ENCODE measurements at places on chromosomes 2 and 18.

DNA sequence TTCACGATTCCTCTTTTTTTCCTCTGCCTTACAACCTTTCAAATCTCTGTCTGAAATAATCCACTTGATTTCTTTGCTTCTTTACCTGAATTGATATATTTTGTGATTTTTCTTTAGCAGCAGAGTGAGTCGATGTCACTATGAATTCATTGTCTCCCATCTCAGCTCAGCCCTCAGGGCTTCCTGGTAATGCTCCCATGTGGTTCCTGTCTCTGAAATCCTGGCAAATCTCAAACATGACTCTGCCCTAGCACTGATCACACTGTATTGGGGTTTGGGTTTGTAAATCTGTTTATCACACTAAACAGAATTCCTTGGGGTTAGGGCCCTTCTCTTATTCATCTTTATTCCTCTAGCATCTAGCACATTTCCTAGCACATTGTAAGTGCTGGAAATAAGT, 43.0 kb upstream of the MSTN start:
- no peak for DNase-seq

DNA sequence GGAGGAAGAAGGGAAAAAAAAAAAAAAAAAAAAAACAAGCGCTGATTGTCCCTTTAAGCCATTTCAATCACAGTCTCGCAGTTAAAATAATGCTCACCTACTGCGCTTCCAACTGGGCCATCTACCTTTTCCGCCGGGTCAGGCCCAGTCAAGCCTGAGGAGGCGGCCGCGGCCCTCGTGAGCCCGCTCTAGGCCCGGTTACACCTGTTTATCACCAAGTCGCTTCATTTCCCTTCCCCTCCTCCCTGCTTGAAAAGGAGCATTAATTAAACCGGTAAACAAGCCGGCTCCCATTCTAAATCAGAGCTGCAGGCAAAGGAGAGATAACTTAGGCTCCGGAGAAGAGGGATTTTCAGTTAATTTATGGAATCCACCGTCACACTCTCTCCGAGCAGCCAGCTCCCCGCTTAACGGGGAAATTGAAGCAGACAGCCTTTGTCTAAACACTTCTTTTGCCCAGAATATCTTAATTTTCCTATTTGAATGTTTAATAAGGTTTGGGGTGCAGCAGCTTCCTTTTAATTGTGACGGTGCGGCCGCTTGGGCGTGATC, 140.1 kb upstream of the SIX3 start:
- no peak for DNase-seq

DNA sequence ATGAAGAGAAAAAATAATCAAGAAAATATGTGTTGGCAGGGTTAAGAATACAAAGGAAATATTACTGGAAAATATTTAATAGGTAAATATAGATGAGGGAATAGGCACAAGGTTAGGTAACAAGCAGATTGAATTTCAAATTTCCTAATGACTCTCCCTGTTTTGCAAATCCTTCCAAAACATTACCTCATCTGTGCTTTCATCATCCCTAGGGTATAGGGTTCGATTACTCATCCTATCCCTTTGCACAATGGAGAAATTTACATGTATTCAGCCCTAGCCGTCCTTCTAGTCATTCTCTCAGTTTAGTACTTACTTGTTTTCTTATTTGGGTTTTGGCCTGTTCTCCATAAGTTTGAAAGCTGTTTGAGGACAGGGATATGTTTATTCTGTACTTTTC, 864.6 kb upstream of the FSHR start:
- DNase-seq, result no peak

DNA sequence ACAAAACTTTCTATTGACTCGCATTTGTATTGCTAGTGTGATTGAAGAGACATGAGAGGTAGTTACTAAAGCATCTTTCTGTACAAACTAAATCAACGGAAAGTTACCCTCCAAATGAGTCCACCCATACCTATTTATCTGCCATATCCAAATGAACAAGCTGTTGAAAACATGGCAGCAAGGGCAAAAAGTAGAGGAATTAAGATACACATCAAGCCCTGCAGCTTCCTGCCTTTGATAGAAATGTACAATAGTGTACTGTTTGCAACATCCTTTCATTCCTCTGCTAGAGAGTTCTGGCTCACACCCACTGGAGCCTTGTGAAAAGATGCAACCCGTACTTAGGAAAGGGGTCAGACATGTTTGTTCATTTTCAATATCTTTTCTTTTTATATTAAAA, 122.5 kb downstream of the ERBB4 start:
- no peak for DNase-seq

DNA sequence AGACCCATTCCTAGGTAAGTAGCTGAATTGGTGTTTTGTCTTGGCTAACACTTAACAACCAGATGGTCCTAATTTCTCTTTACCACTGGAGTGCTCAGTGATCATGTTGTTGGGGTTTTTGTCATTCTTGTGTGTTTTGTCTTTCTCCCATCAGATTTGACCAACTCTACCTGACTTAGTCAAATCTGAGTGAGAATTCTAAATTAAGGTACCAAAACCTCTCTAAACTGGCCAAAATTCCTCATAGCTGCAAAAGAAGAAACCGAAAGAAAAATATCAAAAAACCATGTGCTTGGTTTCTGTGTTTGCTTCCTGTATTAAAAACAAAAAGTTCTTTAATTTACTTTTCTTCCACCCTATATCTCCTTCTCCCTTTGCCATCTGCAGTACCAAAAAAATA, 350.7 kb upstream of the SPHKAP start:
- no peak for DNase-seq

GRCh38 chr18:35345460-35345921, 1.3 kb upstream of the ZNF24 start:
- DNase-seq, result no peak

- no peak for DNase-seq
Measured at GRCh38 chr2:239938651-239939486, 86.3 kb downstream of the NDUFA10 start.

DNA sequence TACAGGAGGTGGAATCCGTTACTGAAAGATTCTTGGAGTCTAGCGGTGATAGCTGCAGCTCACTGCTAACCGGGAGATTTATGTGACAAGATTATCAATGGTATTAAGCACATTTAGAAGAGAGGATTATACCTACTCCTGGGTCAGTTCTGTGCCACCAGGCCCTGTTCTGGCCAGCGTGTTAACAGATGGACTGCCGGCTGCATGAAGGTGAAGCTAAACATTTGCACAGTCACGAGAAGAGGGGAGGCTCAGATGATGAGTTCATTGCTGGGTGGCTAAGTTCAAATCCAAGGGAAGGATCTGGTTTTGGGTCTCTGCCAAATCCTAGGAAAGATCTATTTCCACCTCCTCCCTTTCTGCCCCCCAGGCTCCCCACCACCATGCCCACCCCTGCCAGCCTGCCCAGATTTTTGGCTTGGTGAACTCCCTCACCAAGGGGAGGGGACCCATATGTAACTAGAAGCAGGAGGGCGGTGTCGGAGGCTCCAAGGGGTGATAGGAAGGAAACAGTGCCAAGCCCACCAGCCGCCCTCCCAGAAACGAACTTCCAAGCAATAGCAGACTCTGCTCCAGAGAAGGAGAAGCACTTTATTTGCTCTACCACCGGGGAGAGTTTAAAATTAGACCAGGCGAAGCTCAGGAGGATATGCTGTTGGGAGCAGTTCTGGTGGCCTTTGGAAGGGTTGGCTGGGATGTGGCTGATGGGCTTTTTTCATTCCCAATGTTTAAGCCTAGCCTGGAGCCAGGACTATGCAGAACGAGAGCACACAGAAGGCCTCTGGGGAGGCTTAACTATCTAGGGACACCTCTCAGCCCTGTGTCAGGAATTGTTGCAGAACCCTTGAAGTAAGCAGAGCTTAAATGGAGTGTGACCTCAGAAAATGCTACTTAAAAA, 200.5 kb downstream of the KLHL29 start:
- DNase-seq, result no peak

GRCh38 chr2:181234487-181234891, 222.7 kb upstream of the ITGA4 start:
- no peak for DNase-seq

- no peak for DNase-seq
Measured at GRCh38 chr2:82795446-82795845, 1663.6 kb downstream of the SUCLG1 start.

DNA sequence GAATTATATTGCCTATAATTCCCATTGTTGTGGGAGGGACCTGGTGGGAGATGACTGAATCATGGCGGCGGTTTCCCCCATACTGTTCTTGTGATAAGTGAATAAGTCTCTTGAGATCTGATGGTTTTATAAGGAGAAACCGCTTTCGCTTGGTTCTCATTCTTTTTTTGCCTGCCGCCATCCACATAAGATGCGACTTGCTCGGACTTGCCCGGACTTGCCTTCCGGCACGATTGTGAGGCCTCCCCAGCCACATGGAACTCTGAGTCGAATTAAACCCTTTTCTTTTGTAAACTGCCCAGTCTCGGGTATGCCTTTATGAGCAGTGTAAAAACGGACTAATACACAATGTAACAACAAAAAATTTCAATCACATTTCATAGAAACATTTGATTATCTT, 115.8 kb downstream of the C2orf74 start:
- no peak for DNase-seq

- DNase-seq, result no peak
Measured at GRCh38 chr2:169077674-169078240, 8.4 kb downstream of the DHRS9 start.

- no peak for DNase-seq
Measured at GRCh38 chr2:239715606-239716005, 309.5 kb downstream of the NDUFA10 start.
